ENCODE measurements at places on chromosomes 2 and 18.

- DNase-seq: no peak
Measured at GRCh38 chr2:150475479-150476250, 11.8 kb downstream of the RND3 start.

DNA sequence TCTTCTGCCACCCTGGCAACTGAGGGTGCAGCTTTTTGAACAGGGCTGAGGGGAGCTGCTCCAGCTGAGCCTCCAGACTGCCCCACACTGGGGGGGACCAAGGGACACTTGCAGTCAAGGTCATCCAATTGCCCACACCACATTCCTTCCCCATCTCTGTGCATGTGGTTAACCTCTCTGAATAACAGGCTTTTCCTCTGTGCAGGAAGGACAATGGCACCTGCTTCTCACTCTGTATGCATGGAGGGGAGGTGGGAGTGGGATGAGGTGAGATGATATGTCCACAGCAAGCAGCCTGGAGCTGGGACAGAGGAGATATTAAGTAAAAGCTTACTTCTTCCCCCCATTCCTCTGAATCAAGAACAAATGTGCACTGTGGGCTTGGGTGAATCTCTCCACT lies 39.1 kb upstream of the TEX51 start:
- no peak for DNase-seq

GRCh38 chr2:15762449-15762848 lies 170.8 kb downstream of the DDX1 start:
- DNase-seq: no peak

- DNase-seq: no peak
Measured at GRCh38 chr18:73244401-73244800, 376.6 kb upstream of the NETO1 start.

Measured in stimulated activated CD4-positive, alpha-beta T cell treated with anti-CD3 and anti-CD28 coated beads, Interleukin-1b, Interleukin-23, amount 100 ng/mL, for 1 hour (primary cell).